ENCODE measurements at places on chromosomes 2 and 18.
A peak's percentile ranks its signal among the peaks of the same experiment; 100 is the strongest.

DNA sequence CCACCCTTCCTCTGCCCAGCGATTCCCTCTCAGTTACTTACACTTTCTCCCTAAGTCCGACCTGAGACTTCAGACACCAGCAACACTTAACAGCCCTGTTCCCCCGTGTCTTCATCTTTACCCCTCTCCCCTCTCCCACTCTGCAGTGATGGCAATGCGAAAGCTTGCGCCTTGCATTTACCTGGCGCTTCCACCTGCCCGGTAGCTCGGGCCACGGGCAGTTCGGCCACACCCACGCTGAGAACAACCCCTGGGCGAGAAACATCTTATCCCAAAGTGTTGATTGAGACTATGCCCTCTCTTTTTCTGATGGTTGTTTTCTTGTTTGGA is 558 bp downstream of the DNAJC10 start:
- peak; percentile 48 for DNase-seq

GRCh38 chr18:50320719-50321118 is 33.2 kb upstream of the CXXC1 start:
- DNase-seq: no peak

- no peak for DNase-seq
Measured at GRCh38 chr2:183243758-183244157, 119.5 kb downstream of the NUP35 start.

GRCh38 chr2:8543060-8543382 is 138.8 kb upstream of the ID2 start:
- no peak for DNase-seq

DNA sequence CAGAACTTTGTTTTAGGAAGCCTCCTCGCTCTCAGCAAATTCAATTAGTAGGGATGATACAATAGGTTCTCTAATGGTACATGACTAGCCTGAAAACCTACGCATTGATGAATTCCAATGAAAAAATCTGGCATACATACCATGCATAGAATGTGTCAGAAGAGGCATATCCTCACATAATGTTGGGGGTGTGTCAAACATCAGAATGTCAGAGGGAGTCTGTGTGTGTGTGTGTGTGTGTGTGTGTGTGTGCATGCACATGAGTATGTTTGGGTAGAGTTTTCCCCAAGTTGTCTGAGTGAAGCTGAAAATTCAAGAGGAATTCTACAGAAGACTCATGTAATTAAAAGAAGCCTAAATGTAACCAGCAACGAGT is 78.5 kb downstream of the FIGN start:
- DNase-seq: no peak

DNA sequence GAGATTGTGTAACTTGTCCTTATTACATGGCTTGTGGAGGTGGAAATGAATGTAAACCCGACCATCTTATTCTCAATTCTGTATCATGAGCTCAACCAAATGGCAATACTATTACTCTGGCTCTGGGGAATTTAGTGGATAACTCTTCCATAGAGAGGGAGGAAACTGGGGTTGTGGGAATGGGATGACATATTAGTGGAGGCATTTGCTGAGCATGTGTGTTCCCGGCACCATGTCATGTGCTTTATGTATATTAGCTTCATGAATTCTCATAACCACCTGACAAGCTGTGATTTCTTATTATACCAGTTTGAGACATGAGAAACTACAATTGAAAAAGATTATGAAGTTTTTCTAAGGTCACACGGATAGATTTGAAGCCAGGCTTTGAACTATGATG is 112.8 kb upstream of the TMEFF2 start:
- no peak for DNase-seq

GRCh38 chr2:26692279-26692896 is at the start of gene KCNK3:
Gene KCNK3, plus strand, starts transcription at chr2:26692722. Its CDS starts 154 bp downstream, at chr2:26692876.
- peak; percentile 68 for DNase-seq
